Type B pancreatic cell (in vitro differentiated cells): ENCODE measurements at places on chromosomes 7 and 10.

DNA sequence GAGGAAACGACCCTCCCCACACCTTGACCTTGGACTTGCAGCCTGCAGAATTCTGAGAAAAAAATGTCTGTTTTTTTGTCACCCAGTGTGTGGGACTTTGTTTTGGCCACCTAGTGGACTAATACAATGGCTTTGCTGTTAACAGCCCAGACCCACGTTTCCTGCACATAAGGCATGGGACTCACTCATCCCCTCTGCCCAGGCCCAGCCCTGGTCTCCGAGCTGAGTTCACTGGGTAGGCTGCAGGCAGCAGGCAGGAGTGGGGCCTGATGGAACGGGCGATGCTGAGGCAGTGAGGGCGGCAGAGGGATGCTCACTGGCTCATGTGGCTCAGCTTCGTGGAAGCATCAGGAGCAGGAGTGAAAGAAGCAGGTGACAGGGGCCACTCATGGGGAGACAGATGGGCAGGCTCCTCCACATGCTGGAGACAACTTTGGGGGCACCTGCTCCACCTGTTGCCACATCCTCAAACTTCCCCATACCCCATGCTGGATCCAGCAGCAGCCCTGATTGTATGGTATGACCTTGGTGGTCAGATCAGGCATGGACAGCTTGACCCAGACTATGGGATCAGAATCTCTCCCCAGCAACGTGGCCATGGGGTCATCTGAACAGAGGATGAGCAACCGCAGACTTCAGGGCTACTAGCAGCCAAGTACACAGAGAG, 65.8 kb upstream of the ANTXRL start:
- no peak for DNase-seq

- no peak for DNase-seq
Measured at GRCh38 chr10:119644205-119644814, 6.9 kb upstream of the BAG3 start.

- DNase-seq = peak; percentile 49
Measured at GRCh38 chr10:131002031-131002861, 309.3 kb downstream of the TCERG1L start.

DNA sequence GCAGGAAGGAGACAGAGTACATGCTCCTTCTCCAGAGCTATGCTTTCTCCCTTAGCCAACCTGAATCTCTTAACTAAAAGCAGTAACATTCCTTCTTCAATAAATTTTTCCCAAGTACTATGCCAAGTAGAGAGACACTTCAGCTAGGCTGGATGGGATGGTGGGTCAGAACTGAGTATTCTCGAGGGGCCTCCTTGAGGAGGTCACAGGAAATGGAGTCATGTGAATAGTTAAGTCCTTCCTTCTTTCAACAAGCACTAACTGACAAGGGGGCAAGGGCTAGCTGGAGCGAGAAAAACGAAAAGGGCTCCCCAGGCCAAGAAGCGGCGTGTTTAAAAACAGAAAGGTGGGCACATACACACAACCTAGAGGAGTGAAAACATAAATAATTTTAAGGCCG, 5.5 kb downstream of the RSU1 start:
- no peak for DNase-seq

DNA sequence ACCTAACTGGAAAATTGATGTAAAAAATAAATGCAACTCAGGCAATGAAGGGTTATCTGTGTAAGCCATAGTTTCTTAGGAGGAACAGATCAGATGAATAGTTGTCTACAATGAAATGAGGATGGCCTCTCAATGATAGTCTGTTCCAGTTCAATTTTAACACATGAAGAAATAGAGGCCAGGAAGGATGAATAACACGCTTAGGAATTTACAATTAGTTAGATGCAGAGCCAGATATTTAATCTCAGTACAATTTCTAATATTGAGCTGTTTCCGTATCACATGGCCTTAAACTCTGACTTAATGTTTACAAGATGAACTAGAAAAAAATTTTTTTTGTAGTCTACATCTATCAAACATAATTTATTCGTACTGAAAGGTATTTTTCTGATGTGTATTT, 176.6 kb downstream of the GALNT11 start:
- DNase-seq = no peak

DNA sequence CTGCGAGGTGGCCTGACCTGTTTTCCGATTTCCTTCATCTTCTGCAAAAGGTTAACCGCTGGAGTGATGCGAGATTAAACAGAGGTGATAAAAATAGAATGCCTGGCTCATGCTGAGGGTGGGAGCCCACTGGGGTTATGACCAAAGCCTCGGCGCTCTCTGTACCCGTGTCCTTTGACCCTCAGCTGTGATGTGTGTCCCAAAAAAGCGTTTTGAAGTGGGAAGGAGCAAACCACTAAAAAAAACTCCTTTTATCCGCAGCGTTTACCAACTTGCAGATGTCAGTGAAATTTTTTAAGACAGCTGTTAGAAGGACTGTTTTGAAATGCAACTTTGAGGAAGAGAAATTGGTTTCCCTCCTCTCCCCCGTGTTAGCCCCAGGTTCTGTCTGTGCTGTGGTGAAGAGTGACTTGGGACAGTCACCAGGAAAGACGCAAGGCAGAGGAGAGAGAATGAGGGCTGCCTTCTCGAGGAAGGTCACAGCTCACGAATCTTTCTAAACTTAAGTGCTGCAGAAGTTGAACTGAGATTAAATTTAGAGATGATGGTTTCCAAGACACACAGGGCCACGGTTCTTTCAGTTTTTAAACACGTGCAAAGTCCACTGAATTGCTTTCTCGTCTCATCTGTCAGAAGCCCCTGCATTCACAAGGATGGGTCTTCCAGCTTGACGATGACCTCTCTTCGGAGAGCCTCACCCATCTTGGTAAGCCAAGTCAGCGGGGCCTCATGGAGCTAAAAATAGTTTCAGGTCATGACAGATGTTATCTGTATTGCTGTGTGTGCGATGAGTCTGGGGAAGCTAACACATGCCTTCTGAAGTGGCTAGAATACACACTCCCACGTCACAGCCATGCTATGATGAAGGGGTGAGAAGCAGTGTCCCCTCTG, 27.6 kb downstream of the AMZ1 start:
- no peak for DNase-seq

DNA sequence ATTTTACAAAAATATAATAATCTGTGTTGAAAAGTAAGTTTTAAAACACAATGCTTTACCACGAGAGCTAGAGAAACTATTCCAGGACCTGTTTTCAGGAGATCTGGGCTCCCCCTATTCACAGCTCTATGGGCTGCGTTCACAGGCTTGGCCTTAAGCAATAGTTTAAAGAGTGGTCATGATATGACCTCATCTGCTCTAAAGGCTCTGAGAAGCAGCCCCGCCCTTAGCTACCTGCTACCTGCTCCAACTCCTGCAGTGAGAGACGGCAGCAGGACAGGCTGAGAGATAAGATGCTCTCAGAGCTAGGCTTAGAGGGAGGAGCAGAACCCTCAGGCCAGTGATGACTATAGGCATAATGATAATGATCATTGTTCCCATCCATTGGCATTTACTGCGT, 12.6 kb downstream of the ALOX5 start:
- DNase-seq = no peak

GRCh38 chr10:43239756-43240155, 27.1 kb downstream of the RASGEF1A start:
- no peak for DNase-seq

DNA sequence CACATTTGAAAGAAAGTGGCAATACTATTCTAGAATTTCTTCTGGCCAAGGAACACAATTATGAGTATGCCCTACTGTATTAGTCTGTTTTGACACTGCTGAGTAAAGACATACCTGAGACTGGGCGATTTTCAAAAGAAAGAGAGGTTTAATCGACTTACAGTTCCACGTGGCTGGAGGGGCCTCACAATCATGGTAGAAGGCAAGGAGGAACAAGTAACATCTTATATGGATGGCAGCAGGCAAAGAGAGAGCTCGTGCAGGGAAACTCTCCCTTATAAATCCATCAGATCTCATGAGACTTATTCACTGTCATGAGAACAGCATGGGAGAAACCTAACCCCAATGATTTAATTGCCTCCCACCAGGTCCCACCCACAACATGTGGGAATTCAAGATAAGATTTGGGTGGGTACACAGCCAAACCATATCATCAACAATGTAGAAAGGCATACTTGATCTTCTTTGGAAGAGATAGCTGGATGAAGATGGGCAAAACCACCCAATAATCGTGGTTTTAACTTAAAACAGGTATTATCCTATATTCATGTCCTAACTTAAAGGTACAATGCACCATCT, 113.9 kb downstream of the ETV1 start:
- no peak for DNase-seq

DNA sequence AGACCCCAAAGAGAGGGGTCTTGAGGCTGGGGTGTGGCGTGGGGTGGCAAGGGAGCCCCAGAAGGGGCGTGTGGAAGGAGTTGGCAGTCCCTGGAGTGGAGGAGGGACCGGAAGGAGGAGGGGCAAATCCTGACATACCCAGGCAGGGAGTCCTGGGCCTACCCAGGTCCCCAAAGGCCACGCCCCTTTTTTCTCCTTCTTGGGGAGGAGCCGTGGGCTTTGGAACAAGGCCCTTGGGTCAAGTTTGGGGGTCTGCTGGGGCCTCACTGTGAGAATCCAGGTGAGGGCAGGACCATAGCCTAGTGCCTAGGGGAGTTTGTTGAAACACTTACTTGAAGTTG, 1.2 kb upstream of the SMARCD3 start:
- no peak for DNase-seq

- DNase-seq = no peak
Measured at GRCh38 chr10:1966712-1967376, 229.5 kb upstream of the ADARB2 start.

GRCh38 chr10:117005527-117006055, 604 bp upstream of the SHTN1 start:
- no peak for DNase-seq

GRCh38 chr10:12902135-12902572, 99.4 kb downstream of the CCDC3 start:
- no peak for DNase-seq

DNA sequence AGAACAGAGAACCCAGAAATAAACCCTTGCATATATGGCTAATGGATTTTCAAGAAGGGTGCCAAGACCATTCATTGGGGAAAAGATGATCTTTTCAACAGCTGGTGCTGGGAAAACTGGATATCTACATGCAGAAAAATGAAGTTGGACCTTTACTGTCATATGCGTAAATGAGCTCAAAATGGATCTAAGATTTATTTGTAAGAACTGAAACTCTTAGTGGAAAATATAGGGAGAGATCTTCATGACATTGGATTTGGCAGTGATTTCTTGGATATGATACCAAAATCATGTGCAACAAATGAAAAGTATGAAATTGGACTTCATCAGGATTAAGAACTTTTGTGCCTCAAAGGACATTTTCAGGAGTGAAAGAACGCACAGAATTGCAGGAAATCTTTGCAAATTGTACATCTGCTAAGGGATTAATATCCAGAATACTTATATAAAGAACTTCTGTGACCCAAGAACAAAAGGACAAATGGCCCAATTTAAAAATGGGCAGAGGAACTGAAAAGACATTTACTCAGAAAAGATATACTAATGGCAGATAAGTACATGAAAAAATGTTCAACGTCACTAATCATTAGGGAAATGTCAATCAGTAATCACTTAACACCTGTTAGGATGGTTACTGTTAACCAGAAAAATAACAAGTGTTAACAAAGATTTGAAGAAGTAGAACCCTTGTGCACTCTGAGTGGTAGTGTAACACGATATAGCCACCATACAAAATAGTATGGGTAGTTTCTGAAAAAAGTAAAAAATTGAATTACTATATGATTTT, 6.1 kb downstream of the DBF4 start:
- DNase-seq = no peak

DNA sequence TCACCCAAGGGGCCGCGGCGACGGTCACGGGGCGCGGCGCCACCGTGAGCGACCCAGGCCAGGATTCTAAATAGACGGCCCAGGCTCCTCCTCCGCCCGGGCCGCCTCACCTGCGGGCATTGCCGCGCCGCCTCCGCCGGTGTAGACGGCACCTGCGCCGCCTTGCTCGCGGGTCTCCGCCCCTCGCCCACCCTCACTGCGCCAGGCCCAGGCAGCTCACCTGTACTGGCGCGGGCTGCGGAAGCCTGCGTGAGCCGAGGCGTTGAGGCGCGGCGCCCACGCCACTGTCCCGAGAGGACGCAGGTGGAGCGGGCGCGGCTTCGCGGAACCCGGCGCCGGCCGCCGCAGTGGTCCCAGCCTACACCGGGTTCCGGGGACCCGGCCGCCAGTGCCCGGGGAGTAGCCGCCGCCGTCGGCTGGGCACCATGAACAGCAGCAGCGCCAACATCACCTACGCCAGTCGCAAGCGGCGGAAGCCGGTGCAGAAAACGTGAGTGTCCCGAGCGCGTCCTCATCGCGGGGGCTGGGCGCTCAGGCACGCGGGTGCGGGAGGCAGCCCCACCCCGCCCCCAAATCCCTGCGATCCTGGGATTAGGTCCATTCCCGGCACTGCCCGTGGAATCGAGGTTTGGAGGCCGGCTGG, 509 bp downstream of the AHR start:
- peak; percentile 71 for DNase-seq

GRCh38 chr7:155276800-155277375, 20.8 kb upstream of the INSIG1 start:
- DNase-seq = no peak

- no peak for DNase-seq
Measured at GRCh38 chr7:108385834-108386422, 70.3 kb downstream of the NRCAM start.

GRCh38 chr7:121262221-121262620, 66.6 kb upstream of the WNT16 start:
- DNase-seq = no peak

DNA sequence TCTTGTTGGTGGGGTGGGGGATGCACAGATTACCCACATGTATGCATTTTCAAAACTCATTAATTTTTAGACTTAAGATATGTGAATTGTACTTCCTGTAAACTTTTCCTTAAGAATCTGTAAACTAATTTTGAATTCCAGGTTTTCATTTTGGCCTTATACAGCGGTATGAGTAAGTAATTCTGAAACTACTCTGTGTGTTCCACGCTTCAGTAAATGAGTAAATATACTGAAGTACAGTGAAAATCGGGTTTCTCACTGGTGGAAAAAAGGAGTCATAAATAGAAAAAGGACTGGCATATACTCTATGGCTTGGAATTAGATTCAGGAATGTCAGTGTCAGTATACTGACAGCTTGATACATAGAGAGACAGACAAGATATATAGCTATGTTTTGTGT, 72.8 kb downstream of the CTTNBP2 start:
- no peak for DNase-seq

- no peak for DNase-seq
Measured at GRCh38 chr10:92811986-92812385, 36.3 kb upstream of the EXOC6 start.

- no peak for DNase-seq
Measured at GRCh38 chr10:18104223-18104872, 35.9 kb upstream of the CACNB2 start.
